ENCODE measurements at places on chromosomes 3 and 15.

- DNase-seq, result peak; percentile 10
These were observed 34.6 kb downstream of the CRABP1 start for GRCh38 chr15:78374436-78375393.

GRCh38 chr15:73578026-73578425, 55.2 kb downstream of the NPTN start:
- DNase-seq, result no peak

GRCh38 chr3:140432229-140432669, 245.6 kb upstream of the TRIM42 start:
- no peak for DNase-seq

- peak; percentile 59 for DNase-seq
These were observed 7.5 kb upstream of the CMTM6 start for GRCh38 chr3:32510075-32510724.

DNA sequence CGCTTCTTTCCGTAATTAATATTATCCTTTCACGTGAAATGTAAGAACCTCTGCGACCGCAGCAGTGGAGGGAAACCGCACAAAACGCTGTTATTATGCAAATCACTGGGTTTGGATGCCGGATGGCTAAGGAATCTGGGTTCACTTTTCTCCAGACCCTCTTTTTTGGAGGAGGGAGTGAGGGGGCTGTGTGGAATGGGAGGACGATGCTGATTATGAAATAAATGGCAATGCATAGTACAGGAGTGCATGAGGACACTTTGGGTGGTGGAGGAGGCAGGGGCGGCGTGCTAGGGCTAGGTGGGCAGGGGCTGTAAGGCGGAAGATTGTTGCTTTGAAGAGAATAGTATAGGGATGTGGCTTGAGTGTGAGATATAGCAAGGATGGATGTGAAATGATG, 1.8 kb downstream of the CADM2 start:
- DNase-seq, result no peak

- no peak for DNase-seq
These were observed 137.1 kb upstream of the WNT5A start for GRCh38 chr3:55624238-55624637.

DNA sequence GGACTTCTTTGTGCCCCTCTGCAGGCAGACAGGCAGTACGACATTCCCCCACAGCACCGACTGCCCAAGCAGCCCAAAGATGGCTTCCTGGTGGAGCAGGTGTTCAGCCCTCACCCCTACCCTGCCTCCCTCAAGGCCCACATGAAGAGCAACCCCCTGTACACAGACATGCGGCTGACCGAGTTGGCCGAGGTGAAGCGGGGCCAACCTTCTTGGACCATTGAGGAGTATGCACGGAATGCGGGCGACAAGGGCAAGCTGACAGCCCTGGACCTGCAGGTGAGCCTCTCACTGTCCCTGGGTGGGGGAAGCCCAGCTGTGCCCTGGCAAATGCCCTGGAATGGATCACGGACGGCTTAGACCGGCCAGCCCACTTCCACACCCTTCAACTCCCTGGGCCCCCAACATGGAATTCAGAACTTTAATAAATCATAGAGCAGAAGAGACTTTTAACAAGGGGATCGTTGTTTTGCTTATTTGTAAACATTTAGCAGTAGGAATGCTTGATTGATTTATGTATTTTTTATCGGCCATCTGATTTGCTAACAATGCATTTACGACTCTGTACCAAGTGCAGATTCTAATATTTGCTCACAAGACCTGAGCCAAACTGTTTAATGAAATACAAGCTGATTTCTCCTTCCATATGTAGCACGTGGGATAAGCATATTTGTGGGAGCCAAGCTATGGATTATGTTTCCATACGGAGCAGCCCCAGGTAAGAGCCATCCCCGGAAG, 31.1 kb downstream of the MINAR1 start:
- DNase-seq, result no peak

DNA sequence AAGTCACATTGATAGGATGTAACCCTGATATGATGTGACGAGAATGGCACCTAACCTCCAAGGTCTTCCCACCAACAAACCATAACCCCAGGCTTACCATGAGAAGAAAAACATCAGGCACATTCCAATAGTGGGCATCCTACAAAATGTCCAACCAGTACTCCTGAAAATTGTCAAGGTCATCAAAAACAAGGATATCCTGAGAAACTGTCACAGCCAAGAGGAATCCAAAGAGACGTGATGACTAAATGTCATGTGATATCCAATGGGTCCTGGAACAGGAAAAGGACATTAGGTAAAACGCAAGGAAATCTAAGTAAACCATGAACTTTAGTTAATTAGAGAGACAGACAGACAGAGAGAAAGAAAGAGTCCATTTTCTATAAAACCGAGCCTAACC, 2.3 kb upstream of the CYP1A2 start:
- DNase-seq, result no peak

DNA sequence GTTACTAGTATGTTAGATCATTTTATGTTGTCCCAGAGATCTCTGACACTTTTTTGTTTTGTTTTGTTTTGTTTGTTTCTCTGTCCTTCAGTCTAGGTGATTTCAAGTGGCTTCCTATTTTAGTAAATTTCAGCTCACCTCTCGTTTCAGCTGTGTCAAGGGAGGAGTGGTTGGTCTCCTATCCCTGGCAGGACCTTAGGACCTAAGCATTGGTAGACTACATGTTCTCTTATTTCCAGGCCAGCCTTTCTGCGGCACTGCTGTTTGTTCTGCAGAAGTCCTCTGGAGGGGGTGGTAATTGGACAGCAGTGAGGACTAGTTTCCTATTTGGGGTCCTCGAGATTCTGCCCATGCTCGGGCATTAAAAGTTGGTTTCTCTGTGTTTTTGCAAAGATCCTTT, 31.8 kb downstream of the MGA start:
- DNase-seq, result no peak

DNA sequence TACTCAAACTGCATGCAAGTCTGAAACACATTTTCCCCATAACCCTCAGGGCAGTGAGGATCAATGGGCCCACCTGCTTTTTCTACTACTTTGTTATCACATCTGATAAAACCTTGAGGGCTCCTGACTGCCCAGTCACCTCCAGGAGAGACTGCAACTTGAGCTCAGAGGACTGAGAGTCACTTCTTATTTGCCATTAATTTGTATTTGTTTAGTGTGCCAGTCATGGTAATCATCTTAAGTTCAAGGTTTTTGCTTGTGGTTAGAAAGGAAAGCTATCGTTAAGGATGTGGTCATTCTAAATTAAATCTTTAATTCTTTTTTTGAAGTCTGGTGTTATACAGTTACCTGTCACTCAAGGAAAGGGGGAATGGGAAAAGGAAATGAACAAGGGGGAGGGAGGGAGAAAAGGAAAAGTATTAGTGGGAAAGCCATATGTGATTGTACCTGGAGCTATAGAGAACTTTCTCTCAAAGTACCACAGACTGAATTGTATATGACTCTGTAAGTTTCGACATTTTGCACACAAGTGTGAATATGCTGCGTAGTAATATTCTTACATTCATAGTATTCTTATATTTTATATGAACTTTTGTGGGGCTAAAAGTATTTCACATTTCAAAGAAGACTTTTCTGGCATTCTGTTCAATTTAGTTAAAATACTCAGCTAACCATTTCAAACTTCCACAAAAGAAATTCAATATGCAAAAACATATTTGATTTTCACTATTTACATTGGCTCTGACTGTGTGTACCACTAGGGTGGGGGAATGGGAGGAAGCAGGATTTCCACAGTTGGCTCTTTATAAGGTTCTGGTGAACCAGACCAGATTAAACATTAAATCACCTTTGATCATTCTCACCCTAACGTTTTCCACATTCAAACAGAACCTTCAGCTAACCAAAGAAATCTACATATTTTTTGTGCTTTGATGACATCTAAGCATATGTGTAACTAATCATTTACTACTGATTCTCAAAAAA, 166.5 kb upstream of the ATP11B start:
- no peak for DNase-seq

DNA sequence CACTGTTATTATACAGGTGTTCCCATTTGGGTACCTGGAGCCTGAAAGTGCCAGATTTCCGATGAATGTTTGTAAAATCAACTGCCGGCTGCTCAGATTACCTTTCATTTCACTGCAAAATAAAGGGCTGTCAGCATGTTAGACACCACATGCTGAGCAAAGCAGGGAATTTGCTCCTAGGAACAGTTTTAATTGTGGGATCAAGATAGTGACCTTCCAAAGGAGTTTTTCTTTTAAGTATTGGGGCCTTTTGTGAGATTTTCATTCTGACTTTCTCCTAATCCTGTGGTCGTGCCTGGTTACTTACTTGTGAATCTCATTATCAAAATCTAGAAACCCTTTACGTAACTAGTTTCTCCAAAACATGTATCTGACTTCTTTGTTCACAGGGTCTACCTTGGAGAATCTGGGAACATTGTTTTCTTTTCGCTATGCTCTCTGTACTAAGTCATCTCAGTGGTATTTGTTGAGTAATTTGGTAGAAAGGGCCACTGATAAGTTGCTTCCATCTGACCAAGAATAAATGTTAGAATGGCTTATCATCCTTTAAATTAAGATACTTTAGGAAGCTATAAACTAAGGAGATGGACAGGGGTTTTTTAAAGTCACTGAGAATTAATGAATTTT, 40.8 kb upstream of the LRTM1 start:
- no peak for DNase-seq

- no peak for DNase-seq
These were observed 10.1 kb downstream of the USP3 start for GRCh38 chr15:63514531-63514943.

GRCh38 chr15:39248204-39248603, 332.7 kb upstream of the THBS1 start:
- no peak for DNase-seq

DNA sequence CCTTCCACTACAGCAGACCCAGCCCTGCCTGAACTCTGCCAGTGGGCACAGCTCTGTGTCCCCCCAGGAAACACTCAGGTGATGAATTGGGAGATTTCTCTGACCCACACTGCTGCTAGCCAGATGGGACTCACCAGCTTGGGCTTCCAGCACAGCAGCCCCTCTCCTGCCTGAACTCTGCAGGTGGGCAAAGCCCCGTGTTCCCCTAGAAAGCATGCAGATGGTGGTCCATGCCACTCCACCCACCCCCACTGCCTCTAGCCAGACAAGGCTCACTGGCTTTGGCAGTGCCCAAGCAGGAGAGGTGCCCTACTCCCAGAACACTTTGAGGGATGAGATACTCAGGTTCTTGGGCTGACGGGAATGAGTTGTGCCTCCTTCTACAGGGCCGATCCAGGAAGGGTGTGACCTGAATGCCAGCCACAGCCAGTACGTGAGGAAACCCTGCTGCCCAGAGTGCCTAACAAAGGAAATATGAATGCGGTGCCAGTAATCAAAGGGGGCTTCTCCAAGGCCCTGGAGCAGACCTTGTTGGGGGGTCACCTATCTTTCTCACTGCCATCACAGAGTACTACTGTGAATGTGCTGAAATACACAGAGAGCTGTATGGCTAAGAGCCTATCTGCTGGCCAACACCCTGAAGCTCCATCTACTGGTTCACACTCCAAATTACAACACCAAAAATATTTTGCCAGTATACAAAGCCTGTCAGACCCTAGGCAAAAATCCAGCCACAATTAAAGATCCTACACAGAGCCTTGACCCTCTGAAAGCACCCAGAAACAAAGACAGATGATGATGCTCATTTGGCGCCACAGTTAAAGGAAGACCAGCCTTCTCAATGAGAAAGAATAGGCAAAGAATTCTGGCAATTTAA, 61.9 kb downstream of the BTLA start:
- DNase-seq, result no peak

GRCh38 chr3:126580746-126581145, 22.0 kb upstream of the C3orf22 start:
- DNase-seq, result no peak

GRCh38 chr3:48189321-48189720, 1.1 kb upstream of the CDC25A start:
- no peak for DNase-seq
